ENCODE measurements at places on chromosomes 2 and 18.
A peak's percentile ranks its signal among the peaks of the same experiment; 100 is the strongest.

GRCh38 chr2:174022431-174022830 is 57.3 kb upstream of the SP3 start:
- DNase-seq: no peak

DNA sequence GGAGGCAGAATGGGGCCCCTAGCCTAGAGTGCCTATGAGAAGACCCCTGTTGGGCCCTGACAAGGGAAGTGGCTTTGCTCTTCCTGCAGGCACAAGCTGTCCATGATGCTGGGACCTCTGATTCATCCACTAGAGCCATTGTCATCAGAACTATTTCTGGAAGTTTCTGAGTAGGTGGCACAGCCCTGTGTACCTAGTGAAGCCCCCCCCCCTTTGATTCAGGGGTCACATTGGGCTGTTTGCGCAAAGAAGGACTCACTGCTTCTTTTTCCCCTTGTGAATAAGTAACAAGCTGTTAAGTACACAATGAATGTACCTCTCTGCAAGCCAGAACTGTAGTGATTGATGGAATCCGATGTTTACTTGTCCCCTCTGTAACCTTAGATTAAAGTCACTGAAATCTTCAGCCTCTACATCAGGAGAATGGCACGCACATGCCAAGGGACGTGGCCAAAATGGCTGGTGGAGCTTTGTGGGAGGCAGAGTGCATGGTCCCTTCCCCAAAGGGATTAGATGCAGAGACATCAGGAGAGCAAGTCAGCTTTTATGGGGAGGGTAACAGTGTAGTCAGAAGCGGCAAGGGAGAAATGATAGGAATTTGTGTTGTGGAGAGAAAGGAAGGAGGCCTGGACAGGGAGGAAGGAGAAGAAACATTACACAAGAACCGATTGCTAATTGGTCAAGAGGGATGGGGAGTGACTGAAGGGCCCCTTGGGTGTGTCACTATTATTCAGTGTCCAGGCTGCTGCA is 267.6 kb upstream of the RAB12 start:
- no peak for DNase-seq

GRCh38 chr2:39665811-39666490 is at the start of gene TMEM178A:
Gene TMEM178A, plus strand, starts transcription at chr2:39665917. Its CDS starts 58 bp downstream, at chr2:39665975.
- no peak for DNase-seq

DNA sequence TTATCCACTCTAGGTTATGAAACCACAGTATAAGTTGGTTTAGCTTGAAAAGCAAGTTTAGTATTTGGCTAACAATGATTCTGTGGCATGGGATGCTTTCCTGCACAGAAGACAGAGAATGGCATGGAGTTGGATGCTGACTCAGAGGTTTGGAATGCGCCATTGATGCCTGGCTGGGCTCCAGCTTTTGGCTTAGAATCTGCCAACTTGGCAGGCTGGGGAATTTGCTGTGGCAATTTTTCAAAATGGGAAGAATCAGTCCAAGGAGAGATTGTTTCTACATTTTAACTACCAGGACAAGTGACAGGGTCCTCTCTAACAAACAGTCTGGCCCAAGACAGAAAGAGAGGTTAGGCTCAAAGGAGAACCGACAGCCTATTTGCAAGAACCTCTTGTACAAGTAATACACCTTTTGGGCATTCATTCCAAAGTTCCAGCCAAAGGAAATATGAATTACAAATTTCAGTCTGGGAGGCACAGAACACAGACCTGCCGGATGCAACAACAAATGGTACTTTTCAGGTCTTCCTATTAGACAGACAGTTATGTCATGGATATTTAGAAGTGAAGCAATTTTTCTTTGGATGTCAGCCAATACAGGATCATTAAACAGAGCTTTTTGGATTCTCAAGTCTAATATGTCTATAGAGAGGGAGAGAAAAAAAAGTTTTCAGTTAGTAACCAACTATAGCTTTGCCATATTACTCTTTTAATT is 1027.7 kb downstream of the TMEM182 start:
- DNase-seq: peak; percentile 29

- DNase-seq: no peak
Observed at GRCh38 chr2:71932037-71932779, 215.5 kb downstream of the CYP26B1 start.

GRCh38 chr2:171365232-171365631 is 68.6 kb downstream of the METTL8 start:
- DNase-seq: no peak

DNA sequence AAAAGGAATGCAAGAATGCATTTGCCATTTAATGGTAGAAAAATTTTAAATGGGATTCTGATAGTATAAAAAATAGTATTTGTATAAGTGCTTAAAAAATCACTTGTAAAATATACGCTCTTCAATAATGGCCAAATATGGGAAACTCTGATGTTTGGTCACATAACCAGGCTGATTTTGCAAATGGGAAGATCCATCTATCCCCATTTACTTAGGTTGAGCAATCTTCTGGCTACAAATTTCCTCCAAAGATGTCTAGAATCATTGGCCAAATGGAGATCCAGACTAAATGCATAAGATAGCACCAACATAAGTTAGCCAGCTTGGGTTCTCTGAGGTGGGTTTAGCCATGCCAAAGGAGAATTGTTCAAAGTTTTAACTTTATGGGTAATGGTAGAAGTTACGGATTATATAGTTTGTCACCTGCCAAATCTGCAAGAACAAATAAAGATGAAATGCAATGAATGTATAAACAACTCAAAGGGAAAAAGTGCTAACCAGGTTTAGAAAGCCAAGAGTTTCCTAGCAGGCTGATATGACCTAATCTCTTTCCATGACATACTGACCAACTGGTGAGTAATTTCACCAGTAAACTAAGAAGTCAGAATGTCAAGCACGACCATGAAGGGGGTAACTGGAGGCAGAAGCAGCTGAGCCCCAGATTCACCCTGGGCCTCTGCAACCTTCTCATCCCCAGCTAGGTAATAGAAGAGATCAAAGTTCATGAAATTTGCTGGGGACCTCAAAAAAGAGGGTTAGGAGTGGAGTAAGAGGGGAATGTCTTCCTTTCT is 10.0 kb downstream of the RHOB start:
- DNase-seq: no peak

- DNase-seq: peak; percentile 14
Observed at GRCh38 chr2:42328148-42328833, 32.7 kb downstream of the COX7A2L start.

- peak; percentile 4 for DNase-seq
Observed at GRCh38 chr2:43898838-43899346, 60.1 kb downstream of the ABCG8 start.

GRCh38 chr2:75608684-75609333 is 37.8 kb upstream of the MRPL19 start:
- DNase-seq: peak; percentile 28

DNA sequence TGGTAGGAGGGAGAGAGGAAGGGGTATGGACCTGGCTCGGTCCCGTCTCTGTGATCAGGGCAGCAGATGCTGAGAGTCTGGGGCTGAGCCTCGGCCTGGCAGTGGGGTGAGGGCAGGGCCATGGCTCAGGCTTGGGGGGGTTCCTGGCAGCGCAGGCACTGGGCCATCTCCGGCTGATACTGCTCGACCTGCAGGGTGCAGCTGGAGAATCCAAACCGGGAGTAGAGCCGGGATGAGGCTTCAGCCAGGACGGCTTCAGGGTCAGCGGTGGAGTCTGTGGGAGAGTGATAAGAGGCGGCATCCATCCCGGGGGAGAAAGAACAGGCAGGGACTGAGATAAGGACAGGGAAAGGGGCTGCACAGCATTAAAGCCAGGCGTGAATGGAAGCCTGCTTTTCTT is 7.7 kb downstream of the SLC30A3 start:
- DNase-seq: no peak

GRCh38 chr2:108417254-108417653 is 31.8 kb upstream of the GCC2 start:
- no peak for DNase-seq

DNA sequence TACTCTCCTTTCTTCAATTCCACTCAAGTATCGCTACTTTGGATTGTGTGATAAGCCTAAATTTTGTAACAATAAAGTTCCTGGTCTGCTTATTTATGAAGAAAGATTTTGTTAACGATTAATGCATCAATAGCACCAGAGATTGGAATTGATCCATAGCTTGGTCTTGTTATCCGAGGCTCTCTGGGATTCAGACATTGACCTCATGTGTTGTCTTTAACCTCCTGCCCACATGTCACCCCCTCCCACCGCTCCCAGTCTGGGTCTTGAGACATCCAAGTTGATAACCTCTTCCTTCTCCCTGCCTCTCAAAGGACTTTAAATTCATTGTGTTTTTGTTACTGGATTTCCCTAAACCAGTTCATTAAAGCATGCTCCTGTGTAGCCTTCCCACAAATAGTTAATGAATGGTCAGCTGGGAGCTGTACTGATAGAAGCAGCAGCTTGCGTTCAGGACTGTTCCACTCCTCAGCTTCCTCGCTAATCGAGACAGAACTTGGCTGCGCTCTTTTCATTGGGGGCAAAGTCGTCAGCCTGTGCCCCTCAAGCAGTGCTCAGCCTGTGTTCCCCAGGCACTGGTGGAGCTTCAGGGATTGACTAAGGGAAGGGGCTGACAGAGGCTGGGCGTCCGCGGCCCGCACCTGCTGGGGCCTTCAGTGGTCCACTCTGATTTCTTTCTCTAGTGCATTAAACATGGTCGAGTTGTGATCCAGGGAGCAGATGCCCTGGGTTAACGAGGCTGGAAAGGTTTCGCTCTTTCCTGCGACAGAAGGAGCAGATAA is 18.9 kb downstream of the ASB1 start:
- DNase-seq: no peak

DNA sequence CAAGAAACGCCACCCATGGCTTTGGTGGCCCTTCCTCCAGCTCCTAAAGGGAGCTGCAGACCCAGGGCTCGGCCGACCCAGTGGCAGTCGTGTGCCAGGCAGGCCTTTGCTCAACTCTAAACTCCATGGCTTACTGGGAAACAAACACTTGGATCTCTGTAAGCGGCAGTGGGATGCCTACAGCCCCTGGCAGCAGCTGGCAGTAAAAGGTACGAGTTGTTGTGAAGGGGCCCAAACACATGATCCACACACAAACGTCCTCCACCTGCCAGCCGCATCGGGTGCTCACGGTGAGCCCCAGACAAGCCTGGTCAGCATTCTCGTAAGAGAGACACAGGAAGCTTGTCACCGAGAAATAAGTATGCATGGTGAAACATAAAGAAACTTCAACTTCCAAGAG is 214.9 kb downstream of the MGAT5 start:
- no peak for DNase-seq

DNA sequence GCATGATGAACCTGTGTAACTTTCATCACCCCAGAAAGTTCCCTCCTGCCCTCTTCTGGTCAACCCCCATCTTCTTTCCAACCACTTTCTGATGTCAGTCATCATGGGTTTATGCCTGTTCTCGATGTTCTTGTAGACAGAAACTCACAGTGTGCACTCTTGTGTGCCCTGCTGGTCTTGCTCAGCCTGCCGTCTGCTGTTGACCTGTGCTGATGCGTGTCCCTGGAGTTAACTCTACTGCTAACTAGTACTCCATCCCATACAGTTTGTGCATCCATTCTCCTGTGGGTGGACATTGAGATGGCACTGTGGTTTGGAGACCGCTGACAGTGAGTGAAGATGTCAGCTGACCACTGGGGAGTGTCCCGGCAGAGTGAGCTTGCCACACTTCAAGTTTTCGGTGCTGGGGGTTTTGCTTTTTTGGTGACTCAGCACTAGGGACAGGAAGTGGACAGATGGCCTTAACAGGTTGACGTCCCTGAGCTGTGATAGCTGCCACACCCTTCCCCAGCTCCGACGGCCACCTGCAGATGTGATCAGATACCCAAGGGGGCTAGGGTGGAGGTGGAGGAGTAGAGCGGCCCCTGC is 14.8 kb downstream of the KLHL29 start:
- DNase-seq: no peak

DNA sequence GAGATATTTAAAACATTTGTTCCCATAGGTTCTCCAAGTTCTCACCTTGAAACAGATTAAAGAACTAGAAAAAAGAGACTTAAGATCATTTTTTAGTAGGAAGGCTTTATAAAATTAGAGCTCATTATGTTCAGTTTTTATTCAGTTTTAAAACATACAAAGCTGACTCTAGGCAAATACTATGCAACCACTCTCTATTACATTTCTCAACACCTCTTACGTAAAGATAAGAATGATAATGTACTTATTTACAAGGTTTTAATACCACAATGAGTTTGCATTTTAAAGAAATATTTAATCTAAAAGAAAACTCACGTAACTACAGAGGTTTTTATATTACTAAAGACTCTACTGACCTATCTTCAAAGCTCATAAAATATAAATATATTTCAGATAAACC is 68.8 kb downstream of the TMEM131 start:
- no peak for DNase-seq

DNA sequence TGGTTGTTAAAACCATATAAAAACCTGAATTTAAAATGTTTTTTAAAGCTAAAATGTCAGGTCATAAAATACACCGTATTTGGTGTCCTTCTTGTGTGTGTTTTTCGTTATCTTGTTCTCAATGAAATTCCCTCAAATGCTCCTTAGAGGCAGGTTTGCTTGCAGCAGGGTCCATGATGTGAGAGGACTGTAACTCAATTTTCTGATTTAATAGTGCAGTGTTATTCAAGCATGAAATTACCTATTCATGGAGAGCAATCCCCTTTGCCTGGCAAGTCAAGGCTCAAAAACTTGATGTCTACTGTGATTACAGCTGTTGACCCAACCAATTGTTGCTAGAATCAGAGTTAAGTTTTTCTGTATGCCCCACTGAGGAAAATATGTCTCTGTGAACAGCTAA is 318.2 kb downstream of the GALNT13 start:
- peak; percentile 59 for DNase-seq

DNA sequence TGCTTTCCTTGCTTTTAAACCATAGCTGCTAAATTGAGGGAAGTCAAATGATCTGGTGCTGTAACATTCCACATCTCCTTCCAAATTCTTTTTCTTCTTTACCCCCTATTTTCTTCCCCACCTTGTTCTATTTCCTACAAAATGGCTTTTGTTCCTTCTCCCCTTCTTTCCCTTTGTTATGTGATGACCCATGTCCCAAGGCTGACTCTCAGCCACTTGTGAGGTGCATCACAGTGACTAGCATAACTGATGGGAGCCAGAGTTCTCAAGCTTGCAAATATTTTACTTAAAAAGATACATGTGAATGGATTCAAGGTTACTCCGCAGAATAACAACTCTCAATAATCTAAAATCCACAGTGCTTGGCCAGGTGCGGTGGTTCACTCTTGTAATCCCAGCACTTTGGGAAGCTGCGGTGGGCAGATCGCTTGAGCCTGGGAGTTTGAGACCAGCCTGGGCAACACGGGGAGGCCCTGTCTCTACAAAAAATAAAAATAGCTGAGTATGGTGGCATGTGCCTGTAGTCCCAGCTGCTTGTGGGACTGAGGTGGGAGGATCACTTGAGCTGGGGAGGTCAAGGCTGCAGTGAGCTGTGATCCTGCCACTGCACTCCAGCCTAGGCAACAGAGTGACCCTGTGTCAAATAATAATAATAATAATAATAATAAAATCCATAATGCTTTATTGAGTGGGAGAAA is 100.1 kb upstream of the CERS6 start:
- DNase-seq: no peak

- DNase-seq: peak; percentile 75
Observed at GRCh38 chr18:35005963-35006577, 35.1 kb upstream of the MAPRE2 start.
